Testis (tissue), 5 donors: ENCODE measurements at places on chromosomes 2 and 18.

DNA sequence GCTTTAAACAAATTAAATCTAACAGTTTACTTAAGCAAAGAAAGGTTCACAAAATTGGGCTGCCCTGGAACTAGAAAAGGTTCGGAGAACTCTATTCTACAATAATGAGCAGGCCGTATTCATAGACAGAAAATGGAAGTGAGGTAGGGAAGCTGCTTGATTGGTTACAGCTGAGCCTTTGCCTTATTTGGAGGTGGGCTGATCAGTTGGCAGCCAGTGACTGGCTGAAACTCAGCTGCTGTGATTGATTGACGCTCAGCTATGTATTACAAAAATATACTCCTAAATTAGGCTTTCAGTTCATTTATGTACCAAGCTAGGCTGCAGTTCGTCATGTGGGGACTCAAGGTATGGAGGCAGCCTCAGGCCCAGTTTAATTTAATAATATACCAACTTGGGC, 42.3 kb upstream of the TTR start:
- H3K27ac ChIP-seq: no peak overlapping the region
- H3K36me3 ChIP-seq: no peaks in the 10 kb centered on the region
- no peak for DNase-seq
- no peak overlapping the region for H3K4me3 ChIP-seq
- no peaks in the 10 kb centered on the region for H3K27me3 ChIP-seq

DNA sequence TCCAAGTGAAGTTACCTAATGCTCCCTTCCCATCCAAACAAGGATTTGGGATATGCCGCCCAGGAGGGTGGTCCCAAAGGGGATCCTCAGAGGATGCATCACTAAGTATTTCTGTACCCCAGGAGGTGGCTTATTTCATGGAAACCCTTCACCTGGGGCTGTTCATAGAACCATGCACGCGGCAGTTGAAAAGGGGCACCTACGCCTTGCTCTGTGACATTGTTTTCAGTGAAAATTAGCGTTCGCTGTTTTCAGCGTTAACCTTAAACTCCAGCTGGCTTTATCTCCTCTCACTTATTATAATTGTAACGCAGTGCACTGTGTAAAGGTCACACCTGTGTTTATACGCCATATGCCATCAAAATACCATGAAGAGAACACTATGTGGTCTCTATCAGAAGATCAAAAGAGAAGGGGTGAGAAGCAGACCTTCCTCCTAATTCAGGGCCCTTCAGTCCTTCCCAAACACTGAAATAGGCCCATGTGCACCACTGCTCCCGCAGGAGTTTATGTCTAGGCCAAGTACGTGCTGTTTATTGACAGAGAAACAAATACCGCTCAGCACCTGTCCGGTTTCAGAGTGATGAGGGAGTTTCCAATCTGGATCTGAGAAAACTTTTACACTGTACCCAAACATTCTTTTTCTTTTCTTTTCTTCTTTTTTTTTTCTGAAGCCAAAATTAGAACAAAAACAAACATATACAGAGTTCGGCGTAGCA, 162.1 kb downstream of the BCL2 start:
- DNase-seq: no peak
- no peak overlapping the region for H3K4me3 ChIP-seq
- no peaks in the 10 kb centered on the region for H3K27me3 ChIP-seq
- H3K27ac ChIP-seq: no peak overlapping the region

DNA sequence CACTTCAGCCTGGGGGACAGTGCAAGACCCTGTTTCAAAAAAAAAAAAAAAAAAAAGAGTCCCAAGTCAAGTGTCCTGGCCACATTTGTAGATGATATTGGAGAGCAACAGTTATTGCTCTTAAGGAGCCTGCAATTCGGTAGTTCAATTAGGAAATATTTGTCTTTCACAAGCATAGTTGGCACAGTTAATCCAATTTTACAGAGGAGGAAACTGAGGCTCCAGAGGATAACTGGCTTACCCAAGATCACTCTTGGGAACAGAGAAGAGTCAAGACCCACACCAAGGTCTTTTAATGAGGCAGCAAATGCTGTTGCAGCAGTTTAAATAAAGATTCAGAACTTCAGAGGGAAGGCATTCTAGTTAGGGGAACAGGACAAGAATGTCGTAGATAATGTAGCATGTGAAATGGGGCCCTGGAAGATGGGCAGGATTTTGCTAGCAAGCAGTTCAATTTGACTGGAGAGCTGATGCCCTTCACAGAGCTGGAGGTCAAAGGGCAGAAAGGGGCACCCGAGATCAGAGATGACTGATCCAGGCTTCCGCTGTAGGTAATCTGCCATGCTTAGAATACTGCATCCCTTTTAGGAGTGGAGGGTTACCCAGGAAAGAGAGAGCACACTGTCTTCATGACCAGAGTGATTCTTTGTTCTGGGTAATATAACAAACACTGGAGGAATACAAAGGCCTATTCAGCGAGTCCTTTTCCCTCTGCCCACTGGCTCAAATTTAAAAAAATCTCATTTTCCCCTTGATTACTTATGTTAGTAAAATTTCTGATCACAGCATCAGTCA, 3.0 kb downstream of the NPC1 start:
- H3K4me3 ChIP-seq: no peak overlapping the region
- DNase-seq: no peak
- H3K36me3 ChIP-seq: no peaks in the 10 kb centered on the region
- peaks cover 23% of the 10 kb centered on the region for H3K4me1 ChIP-seq
- no peaks in the 10 kb centered on the region for H3K27me3 ChIP-seq
- no peak overlapping the region for H3K27ac ChIP-seq

DNA sequence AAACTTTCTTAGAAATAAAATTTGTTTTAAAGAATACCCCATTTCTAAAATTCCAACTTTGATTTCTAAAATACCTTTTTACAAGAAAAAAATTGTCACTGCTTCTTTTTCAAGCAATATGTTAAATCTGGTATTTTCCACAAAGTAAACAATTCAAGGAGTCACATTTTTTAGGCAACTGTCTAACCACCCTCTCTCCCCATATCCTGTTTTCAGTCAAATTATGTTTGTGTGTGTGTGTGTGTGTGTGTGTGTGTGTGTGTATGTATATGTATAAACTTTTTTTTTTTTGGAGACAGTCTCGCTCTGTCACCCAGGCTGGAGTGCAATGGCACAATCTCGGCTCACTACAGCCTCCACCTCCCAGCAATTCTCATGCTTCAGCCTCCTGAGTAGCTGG, 59.3 kb downstream of the ADNP2 start:
- H3K27ac ChIP-seq: no peak overlapping the region
- no peaks in the 10 kb centered on the region for H3K27me3 ChIP-seq
- H3K4me3 ChIP-seq: no peak overlapping the region

GRCh38 chr2:207161247-207162123, 4.3 kb downstream of the KLF7 start:
- peak overlapping the region; percentile 100 for H3K27ac ChIP-seq
- H3K27me3 ChIP-seq: no peaks in the 10 kb centered on the region
- peaks cover 14% of the 10 kb centered on the region for H3K4me1 ChIP-seq
- no peak overlapping the region for H3K4me3 ChIP-seq
- DNase-seq: no peak

GRCh38 chr2:53129851-53130250, 637.8 kb upstream of the CHAC2 start:
- no peaks in the 10 kb centered on the region for H3K36me3 ChIP-seq
- no peaks in the 10 kb centered on the region for H3K27me3 ChIP-seq
- no peak for DNase-seq
- H3K27ac ChIP-seq: no peak overlapping the region
- no peaks in the 10 kb centered on the region for H3K4me1 ChIP-seq

DNA sequence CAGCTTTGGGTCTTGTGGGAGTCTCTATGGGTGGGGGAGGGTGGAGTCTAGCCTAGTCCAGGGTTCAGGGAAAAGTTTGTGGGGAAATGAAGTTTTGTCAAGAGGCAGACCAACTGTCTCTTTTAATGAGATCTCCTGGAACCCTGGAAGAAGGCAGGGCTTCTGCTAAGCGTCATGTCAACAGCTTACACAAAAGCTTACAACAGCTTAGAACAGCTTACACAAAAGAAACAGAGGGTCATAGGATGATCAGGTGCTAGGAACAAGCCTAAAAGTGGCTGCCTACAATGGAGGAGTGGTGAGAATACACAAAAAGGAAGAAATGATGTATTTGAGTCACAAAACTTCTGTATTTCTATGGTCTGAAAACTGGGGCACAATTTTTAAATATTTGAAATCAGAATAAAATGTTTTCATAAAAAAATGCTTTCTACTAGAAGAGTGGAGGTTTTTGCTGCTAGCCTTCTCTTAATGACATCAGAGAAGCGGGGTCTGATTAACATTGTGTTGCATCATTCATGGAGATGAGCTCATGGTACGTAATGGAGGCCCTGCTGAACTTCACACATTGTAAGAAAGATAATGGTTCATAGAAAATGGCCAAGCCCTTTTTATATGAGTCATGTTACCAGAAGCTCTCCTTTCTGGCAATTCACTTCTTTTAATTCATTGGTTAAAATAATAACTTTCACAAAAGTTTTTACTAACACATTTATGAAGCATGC, 351.0 kb downstream of the PIK3C3 start:
- H3K4me1 ChIP-seq: no peaks in the 10 kb centered on the region
- H3K36me3 ChIP-seq: no peaks in the 10 kb centered on the region
- DNase-seq: no peak

DNA sequence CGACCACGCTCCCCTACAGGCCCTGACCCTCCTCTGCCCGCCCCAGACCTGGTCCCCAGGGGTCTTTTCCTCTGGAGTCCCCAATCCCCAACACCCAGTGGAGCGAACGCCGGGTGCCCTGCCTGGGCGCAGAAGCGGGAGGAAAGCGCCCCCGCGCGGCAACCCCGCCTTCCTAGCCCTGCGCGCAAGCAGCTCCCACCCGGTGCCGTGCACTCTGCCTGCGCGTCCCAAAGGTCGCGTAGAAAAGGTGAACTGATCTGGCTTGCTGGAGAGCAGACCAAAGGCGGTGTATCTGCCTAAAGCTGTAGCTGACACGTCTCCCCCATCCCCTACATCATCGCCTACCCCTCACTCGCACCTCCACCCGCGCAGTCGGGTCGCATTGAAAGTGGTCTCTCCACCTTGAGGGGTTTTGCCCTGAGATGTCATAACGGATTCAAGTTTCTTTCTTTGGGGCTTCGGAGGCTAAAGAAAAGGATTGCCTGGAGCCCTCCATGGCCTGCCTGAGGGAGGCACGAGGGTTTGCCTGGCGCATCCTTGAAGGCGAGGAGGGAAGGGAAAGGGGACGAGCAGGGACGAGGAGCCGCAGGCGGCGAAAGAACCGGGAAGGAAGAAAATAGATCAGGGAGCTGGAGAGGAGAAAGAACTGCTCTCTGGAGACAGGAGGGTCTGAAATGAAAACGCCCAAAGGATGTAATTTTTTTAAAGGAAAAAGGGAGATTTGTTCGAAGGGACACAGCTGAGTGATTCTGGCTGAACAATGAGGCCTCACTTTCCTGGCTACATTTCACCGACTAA, 5.8 kb downstream of the GAD1 start:
- H3K36me3 ChIP-seq: no peaks in the 10 kb centered on the region
- H3K4me3 ChIP-seq: no peak overlapping the region
- peaks cover 53% of the 10 kb centered on the region for H3K4me1 ChIP-seq
- no peaks in the 10 kb centered on the region for H3K27me3 ChIP-seq
- DNase-seq: peak; percentile 54
- H3K27ac ChIP-seq: no peak overlapping the region

DNA sequence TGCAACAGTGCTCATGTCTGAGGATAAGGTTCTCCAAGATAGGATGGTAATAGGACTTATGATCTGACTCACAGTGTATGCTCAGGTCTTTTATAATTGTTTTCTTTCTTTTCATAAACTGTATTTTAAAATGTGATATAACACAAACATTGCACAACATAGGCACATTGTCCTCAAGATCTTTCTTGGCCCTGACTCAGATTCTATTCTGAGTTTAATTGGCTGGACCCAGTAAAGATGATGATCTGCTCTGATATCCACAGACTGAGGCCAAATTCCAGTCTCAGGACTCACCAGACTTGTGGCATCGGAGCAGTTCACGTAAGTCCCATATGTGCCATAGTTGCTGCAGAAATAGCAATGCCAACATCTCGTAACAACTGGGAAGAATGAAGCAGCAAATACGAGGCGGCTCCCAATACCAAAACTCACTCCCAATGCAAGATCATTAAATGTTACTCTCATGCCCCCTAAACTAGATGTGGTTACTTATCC, 448.9 kb upstream of the SLC14A2 start:
- no peak for DNase-seq
- no peak overlapping the region for H3K27ac ChIP-seq
- H3K4me3 ChIP-seq: no peak overlapping the region
- H3K27me3 ChIP-seq: no peaks in the 10 kb centered on the region

DNA sequence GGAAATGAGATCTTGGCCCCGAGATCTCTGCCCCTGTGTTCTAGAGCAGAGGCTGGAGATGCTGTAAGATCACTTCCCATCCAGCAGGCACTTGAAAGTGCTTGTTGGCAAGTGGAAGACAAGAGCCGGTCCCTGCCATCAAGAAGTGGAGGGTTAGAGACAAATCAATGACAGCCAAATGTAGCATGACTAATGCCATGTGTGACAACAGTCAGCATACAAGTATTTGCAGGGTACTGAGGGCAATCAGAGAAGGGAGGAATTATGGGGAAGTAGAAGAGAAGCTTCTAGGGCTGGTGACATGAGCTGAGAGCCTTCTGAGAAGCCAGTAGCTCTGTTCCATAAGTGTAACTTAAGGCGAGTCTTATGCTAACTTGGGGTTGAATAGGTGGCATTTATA, 58.6 kb downstream of the TMEM17 start:
- no peak overlapping the region for H3K27ac ChIP-seq
- no peak overlapping the region for H3K4me3 ChIP-seq
- no peaks in the 10 kb centered on the region for H3K4me1 ChIP-seq
- no peaks in the 10 kb centered on the region for H3K36me3 ChIP-seq
- no peak for DNase-seq

GRCh38 chr2:141557329-141558095, 573.3 kb downstream of the LRP1B start:
- no peaks in the 10 kb centered on the region for H3K4me1 ChIP-seq
- no peak overlapping the region for H3K27ac ChIP-seq
- H3K27me3 ChIP-seq: no peaks in the 10 kb centered on the region
- no peak for DNase-seq
- H3K36me3 ChIP-seq: no peaks in the 10 kb centered on the region

DNA sequence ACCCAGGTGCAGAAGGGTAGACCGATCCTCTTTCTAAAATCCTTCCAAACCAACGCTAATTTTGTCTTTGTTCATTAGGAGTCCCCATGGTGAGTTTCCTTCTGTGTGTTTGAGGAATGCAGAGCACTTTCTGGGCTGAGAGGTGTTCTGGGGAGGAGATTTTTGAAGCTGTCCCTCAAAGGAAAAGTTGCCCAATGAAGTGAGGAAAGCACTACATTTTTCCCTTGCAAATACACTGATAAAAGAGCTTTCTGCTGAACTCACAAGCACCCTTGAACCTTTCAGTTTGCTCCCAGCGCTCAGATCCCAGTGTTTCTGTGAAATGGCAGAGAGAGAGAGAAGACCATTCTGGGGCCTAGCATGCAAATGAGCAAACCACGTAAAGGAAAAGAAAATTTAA, 299.6 kb upstream of the FANCL start:
- no peaks in the 10 kb centered on the region for H3K4me1 ChIP-seq
- no peak overlapping the region for H3K27ac ChIP-seq
- no peaks in the 10 kb centered on the region for H3K27me3 ChIP-seq
- no peak overlapping the region for H3K4me3 ChIP-seq
- DNase-seq: no peak
- no peaks in the 10 kb centered on the region for H3K36me3 ChIP-seq
